ENCODE measurements at places on chromosomes 2 and 18. TPM values are rescaled to one million over a fixed set of nuclear protein-coding genes. Genes with fewer than 3 reads are reported as not detected.

The PPP1R1C gene
- total RNA-seq: 4.2 TPM

The SLC5A7 gene
- not detected for total RNA-seq

The OR6B2 gene
- total RNA-seq: not detected

The UGT1A5 gene
- total RNA-seq: not detected

The CRYGD gene
- not detected for total RNA-seq

The CCDC178 gene
- total RNA-seq: not detected

The ASAP2 gene
- total RNA-seq: 46.7 TPM

The STEAP3 gene
- total RNA-seq: 27.3 TPM

The TXNDC9 gene
- 151 TPM for total RNA-seq

The RFTN2 gene
- total RNA-seq: 1.7 TPM

The MDH1B gene
- total RNA-seq: 1.2 TPM

The CCDC85A gene
- not detected for total RNA-seq

The SMAD2 gene
- total RNA-seq: 65.6 TPM

The ZNF519 gene
- total RNA-seq: 7.6 TPM

The ASB18 gene
- not detected for total RNA-seq

The SNRPD1 gene
- 30.6 TPM for total RNA-seq

The DSG1 gene
- not detected for total RNA-seq

The ALK gene
- 0.12 TPM for total RNA-seq

The ADRA2B gene
- total RNA-seq: not detected

The NEU4 gene
- not detected for total RNA-seq

The PLA2R1 gene
- 6.9 TPM for total RNA-seq

The ITGB6 gene
- 0.10 TPM for total RNA-seq

The RGPD6 gene
- total RNA-seq: 15.1 TPM

The IL1R2 gene
- 4.3 TPM for total RNA-seq

The ACTR2 gene
- total RNA-seq: 98.8 TPM

The DNAJC5G gene
- not detected for total RNA-seq

The OTOS gene
- not detected for total RNA-seq

The NPPC gene
- 0.59 TPM for total RNA-seq

The CFAP53 gene
- 0.36 TPM for total RNA-seq

The STARD7 gene
- 142 TPM for total RNA-seq

The FSIP2 gene
- total RNA-seq: 0.78 TPM

The SRD5A2 gene
- not detected for total RNA-seq

The NR4A2 gene
- total RNA-seq: 0.96 TPM

The LRRC30 gene
- not detected for total RNA-seq

The EML6 gene
- 2.1 TPM for total RNA-seq

The STARD6 gene
- 0.88 TPM for total RNA-seq

The KLHL29 gene
- total RNA-seq: 0.84 TPM

The TWIST2 gene
- 94.9 TPM for total RNA-seq

The KCNK3 gene
- 2.3 TPM for total RNA-seq

The GATA6 gene
- total RNA-seq: 3.3 TPM

The INSIG2 gene
- 13.0 TPM for total RNA-seq

The SLC4A3 gene
- 3.0 TPM for total RNA-seq

The DNER gene
- total RNA-seq: 126 TPM

The DSEL gene
- total RNA-seq: 0.68 TPM

The ZNF521 gene
- total RNA-seq: 7.6 TPM

The RAB6C gene
- total RNA-seq: not detected

The SPEG gene
- total RNA-seq: 32.7 TPM

The MALL gene
- total RNA-seq: 3.8 TPM

The TACR1 gene
- not detected for total RNA-seq

The SNRNP200 gene
- 49.3 TPM for total RNA-seq
